ENCODE measurements at places on chromosomes 2 and 18. TPM values are rescaled to one million over a fixed set of nuclear protein-coding genes. Genes with fewer than 3 reads are reported as not detected.

The PLGLB1 gene
- 1.4 TPM for total RNA-seq

The LONRF2 gene
- total RNA-seq, result 12.9 TPM

The SFT2D3 gene
- 5.6 TPM for total RNA-seq

The SCLY gene
- total RNA-seq, result 31.4 TPM

The TEKT4 gene
- 0.26 TPM for total RNA-seq

The PJVK gene
- total RNA-seq, result 3.7 TPM

The RETREG2 gene
- 106 TPM for total RNA-seq

- no peak overlapping the region for H3K4me3 ChIP-seq
- no peaks in the 10 kb centered on the region for H3K4me1 ChIP-seq
- no peaks in the 10 kb centered on the region for H3K27me3 ChIP-seq
- DNase-seq, result no peak
- H3K27ac ChIP-seq, result no peak overlapping the region
- H3K36me3 ChIP-seq, result no peaks in the 10 kb centered on the region
Observed at GRCh38 chr2:129092956-129093355, 774.3 kb upstream of the HS6ST1 start.

DNA sequence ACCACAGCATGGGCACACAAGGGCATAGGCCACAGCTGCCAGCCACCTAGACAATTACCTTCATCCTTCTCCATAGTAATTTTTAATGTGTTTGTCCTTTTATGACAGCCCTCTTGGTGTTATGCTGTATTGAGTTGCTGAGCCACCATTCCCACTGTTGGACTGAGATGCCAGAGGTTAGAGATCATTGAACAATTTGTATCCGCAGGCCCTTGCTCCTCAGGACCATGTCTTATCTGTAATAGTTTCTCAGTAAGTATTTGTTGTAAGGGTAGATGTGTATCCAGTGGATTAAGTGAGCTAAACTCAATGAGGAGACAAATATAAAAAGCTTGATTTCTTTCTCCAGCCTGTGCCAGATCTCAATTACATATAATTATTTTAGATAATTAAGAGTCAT, 832.8 kb upstream of the ID2 start:
- H3K4me3 ChIP-seq, result no peak overlapping the region
- no peak for DNase-seq
- H3K27me3 ChIP-seq, result no peaks in the 10 kb centered on the region
- H3K4me1 ChIP-seq, result no peaks in the 10 kb centered on the region
- H3K27ac ChIP-seq, result no peak overlapping the region

- DNase-seq, result no peak
- H3K36me3 ChIP-seq, result no peaks in the 10 kb centered on the region
- no peak overlapping the region for H3K4me3 ChIP-seq
- no peaks in the 10 kb centered on the region for H3K27me3 ChIP-seq
Observed at GRCh38 chr18:79133724-79134123, 64.5 kb downstream of the ATP9B start.

DNA sequence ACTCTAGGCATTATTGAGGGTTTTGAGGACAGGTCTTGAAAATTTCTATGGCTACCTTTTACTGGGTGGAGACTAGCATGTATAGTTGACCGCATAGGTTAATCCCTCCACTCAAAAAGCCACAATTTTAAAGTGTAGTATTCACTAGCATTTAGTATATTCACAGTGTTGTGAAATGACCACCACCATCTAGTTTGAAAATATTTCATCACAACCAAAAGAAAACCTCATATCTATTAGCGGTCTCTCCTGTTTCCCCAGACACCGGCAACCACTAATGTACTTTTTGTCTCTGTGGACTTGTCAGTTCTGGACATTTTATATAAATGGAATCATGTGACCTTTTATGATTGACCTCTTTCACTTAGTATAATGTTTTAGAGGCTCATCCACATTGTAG, 53.9 kb downstream of the MSH2 start:
- H3K4me1 ChIP-seq, result no peaks in the 10 kb centered on the region
- no peak overlapping the region for H3K27ac ChIP-seq
- DNase-seq, result no peak
- H3K36me3 ChIP-seq, result no peaks in the 10 kb centered on the region
- no peaks in the 10 kb centered on the region for H3K27me3 ChIP-seq

GRCh38 chr2:88500691-88501090, 48.2 kb upstream of the FOXI3 start:
- H3K27ac ChIP-seq, result no peak overlapping the region
- H3K4me1 ChIP-seq, result no peaks in the 10 kb centered on the region
- H3K27me3 ChIP-seq, result no peaks in the 10 kb centered on the region
- no peak overlapping the region for H3K4me3 ChIP-seq
- no peaks in the 10 kb centered on the region for H3K36me3 ChIP-seq

DNA sequence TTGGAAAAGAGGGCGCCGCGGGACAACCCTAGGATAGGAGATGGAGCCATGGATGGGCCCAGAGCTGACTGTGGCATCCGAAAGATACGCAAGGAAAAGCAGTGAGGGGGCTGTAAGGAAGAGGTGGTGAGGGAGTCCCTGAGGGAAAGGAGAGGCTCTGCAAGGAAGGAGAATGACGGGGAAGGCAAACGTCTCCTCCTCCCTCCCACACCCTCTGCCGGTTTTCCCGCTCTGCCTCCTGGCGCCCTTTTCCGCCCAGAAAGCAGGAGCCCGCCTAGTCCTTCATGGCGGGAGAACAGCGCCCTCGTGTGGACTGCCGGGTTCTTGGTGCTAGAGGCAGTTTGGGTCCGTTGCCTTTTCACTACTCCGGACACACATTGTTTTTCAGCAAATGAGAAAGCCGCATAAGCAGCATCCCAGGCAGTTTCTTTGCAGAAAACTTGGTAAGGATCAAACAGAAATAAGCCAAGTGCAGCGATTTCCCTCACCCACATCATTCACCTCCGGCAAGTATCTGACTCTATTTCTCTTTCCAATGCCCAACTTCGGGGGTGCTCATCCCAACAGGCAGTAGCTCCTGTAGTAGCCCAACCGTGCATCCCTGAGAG, 200.4 kb downstream of the INO80D start:
- no peaks in the 10 kb centered on the region for H3K4me1 ChIP-seq
- no peaks in the 10 kb centered on the region for H3K36me3 ChIP-seq
- peak; percentile 30 for DNase-seq
- no peaks in the 10 kb centered on the region for H3K27me3 ChIP-seq
- H3K4me3 ChIP-seq, result no peak overlapping the region

- H3K27me3 ChIP-seq, result no peaks in the 10 kb centered on the region
- H3K4me3 ChIP-seq, result no peak overlapping the region
- H3K27ac ChIP-seq, result no peak overlapping the region
- no peak for DNase-seq
- H3K4me1 ChIP-seq, result no peaks in the 10 kb centered on the region
Observed at GRCh38 chr18:36929601-36930000, 100.7 kb downstream of the KIAA1328 start.

- no peaks in the 10 kb centered on the region for H3K36me3 ChIP-seq
- H3K27me3 ChIP-seq, result no peaks in the 10 kb centered on the region
- no peak overlapping the region for H3K27ac ChIP-seq
- DNase-seq, result no peak
Observed at GRCh38 chr18:22056950-22057349, 112.4 kb upstream of the GATA6 start.

GRCh38 chr2:237458519-237458918, 28.5 kb upstream of the MLPH start:
- H3K27me3 ChIP-seq, result no peaks in the 10 kb centered on the region
- no peak for DNase-seq
- no peak overlapping the region for H3K4me3 ChIP-seq
- no peak overlapping the region for H3K27ac ChIP-seq
- no peaks in the 10 kb centered on the region for H3K4me1 ChIP-seq
- H3K36me3 ChIP-seq, result no peaks in the 10 kb centered on the region

- no peaks in the 10 kb centered on the region for H3K36me3 ChIP-seq
- H3K27me3 ChIP-seq, result no peaks in the 10 kb centered on the region
- no peaks in the 10 kb centered on the region for H3K4me1 ChIP-seq
- no peak overlapping the region for H3K27ac ChIP-seq
- DNase-seq, result no peak
Observed at GRCh38 chr2:1907291-1907690, 163.0 kb upstream of the PXDN start.

- H3K36me3 ChIP-seq, result no peaks in the 10 kb centered on the region
- peaks cover 5% of the 10 kb centered on the region for H3K27me3 ChIP-seq
- no peak overlapping the region for H3K4me3 ChIP-seq
- H3K27ac ChIP-seq, result no peak overlapping the region
- DNase-seq, result no peak
Observed at GRCh38 chr2:100193291-100193710, 50.9 kb upstream of the AFF3 start.

DNA sequence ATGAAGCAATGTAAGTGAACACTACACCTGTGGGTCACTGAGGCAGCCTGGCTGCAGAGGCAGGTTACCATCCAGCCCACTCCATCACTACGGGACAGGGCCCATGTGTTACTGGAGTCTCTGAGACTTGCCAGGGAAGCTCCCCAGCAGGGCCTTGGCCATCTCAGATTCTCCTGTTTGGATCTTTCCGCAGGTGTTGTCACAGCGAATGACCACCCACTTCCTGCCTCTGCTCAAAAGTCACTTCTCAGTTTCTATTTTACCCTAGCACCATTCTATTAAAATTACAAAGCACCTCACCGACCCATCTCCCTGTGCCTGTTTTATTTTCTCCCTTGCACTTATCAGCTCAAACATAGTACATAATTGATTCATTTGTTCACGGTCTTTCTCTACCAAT, 34.5 kb upstream of the L3MBTL4 start:
- no peaks in the 10 kb centered on the region for H3K36me3 ChIP-seq
- H3K27ac ChIP-seq, result no peak overlapping the region
- H3K4me1 ChIP-seq, result no peaks in the 10 kb centered on the region

DNA sequence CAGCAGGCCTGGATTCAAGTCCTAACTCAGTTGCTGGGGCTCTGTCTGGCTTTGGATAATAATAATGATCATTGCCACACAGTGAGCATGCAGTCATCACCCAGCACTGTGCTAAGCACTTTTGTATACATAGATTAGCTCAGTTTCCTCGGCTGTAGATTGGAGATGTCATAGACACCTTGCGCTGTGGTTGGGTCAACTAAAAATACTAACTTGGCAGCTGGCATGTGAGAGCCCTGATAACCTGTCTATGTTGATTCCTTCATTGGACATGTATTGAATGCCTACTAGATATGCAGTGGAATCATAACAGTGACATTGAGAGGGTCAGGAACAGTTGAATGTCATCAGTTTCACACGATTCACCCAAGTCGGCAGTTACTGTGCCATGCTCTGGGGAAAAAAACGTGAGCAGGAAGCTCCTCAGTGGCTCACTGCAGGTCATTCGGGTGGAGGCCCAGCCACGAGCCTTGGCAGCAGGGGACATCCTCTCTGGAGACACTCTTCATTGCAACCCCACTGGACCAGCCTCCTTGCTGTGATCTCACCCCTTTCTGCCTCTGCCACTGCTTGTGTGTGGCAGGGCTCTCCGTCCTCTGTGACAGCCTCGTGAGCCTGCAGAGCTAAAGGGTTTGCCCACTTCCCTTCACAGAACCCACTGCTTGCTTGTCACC, 85.3 kb downstream of the NPAS2 start:
- H3K4me3 ChIP-seq, result no peak overlapping the region
- no peak for DNase-seq
- no peaks in the 10 kb centered on the region for H3K27me3 ChIP-seq
- H3K4me1 ChIP-seq, result peaks cover 56% of the 10 kb centered on the region
- H3K36me3 ChIP-seq, result no peaks in the 10 kb centered on the region

Data from Panc1 (cell line).